Foreskin melanocyte (primary cell): ENCODE measurements at places on chromosomes 6 and 20.

DNA sequence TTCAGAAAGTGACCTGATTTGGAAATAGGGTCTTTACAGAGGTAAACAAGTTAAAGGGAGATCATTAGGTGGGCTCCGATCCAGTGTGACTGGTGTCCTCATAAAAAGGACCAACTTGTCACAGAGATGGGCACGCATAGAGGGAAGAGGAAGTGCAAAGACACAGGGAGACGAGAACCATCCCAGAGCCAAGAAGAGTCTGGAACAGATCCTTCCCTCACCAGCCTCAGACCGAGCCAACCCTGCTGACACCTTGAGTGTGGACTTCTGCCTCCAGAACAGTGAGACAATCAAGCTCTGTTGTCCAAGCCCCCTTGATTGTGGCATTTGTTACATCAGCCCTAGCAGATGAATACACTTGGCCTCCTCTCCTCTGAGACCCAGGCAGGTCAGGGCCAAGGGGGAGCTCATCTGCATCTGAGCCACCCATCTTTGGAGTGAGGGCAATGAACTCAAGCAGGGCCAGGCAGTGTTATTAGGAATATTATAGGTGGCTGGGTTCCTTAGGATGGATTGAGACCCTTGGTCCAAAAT lies 22.2 kb upstream of the SCML4 start:
- DNase-seq, result no peak

DNA sequence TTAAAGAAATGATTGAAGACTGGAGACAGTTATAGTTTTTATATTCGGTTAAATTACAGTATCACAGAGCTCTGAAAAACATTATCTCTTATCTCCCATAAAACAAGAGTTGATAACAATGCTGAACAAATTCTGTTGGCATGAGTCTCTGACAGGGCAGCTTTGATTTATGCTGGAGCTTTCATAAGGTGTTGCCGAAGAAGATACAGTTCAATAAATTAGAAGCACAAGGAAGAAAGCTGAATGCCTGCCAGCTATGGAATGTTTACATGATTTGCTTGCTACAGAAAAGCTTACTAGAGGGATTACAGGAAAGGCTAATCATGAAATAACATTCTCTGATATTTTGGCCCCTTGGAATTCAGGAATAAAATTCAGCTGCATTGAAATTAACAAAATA lies 431.9 kb upstream of the GJE1 start:
- DNase-seq, result no peak

DNA sequence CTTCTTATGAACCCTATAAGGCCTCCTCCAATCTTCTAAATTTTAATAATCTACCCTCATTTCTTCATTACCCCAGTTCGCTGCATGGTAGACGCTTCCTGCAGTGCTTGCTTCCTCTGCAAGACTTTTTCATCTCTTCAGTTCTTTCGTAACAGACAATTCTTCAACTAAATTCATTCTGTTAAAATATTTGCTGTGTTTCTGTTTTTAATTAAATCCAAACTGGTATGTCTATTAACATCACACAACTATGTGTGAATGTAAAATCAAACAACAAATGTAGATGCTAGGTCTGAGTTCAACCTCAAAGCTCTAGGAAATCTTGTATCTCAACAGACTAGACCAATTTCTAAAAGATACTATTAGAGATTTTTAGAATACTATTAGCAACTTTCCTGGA lies 199.3 kb downstream of the RNGTT start:
- DNase-seq, result no peak

- no peak for DNase-seq
Observed at GRCh38 chr20:57707320-57707719, 2.5 kb downstream of the PMEPA1 start.

GRCh38 chr6:89589297-89590025 lies 49.1 kb downstream of the LYRM2 start:
- DNase-seq, result no peak

GRCh38 chr20:1813674-1814635 lies 81.3 kb upstream of the SIRPA start:
- no peak for DNase-seq
